Prostate gland (tissue), 2 donors: ENCODE measurements at places on chromosomes 4 and X. TPM values are rescaled to one million over a fixed set of nuclear protein-coding genes. Genes with fewer than 3 reads are reported as not detected.
A peak's percentile ranks its signal among the peaks of the same experiment; 100 is the strongest.

DNA sequence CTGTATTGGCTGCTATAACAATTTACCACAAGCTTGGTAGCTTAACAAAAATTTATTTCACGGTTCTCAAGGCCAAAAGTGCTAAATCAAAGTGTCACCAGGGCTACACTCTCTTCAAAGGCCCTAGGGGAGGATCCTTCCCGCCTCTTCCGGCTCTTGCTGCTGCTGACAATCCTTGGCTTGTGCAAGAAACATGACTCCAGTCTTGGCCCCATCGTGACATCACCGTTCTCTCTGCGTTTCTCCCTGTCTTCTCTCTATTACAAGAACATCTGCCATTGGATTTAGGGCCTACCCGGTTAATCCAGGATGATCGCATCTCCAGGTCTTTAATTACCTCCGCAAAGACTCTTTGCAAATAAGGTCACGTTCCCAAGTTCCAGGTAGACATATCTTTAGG is 10.4 kb upstream of the CLCN4 start:
- no peak for DNase-seq

Gene HNRNPD
- 48.7 TPM for total RNA-seq

DNA sequence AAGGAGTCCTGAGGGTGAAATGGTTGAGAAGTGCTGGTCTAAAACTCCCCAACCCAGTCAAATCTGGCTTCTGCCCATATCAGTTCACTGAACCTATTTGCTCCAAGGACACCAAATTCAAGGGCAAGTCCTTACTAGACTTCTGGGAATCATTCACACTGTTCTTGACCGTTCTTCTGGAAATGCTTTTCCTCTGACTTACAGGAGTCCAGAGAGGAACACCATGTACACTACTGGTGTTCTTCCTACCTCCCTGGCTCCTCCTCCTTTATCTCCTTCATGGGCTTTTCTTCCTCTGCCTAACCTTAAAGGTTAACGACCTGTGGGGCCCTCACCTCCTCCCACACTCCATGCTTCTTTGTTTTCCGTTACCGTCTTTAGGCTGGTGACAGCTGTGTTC is 281.3 kb downstream of the FRMPD4 start:
- no peak for DNase-seq

GRCh38 chr4:22077571-22077970 is 129.0 kb upstream of the KCNIP4 start:
- no peak for DNase-seq

DNA sequence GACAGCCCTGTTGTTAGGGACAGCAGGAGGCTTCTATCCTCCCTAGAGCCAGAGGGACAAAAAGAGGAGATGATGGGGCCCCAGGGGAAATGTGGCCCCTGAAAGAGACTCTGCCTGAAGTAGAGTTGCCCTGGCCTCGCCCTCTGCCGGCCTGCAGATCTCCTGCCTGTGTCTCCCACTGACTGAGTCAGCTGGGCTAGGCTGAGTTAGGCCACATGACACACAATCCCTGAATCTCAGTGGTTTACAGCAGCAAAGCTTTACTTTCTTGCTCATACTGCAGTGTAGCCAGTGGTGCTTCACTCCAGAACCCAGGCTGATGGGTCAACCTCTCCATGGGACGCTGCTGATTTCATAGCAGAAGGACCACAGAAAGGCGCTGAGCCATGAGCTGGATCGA is 23.5 kb downstream of the DRD5 start:
- no peak for DNase-seq

DNA sequence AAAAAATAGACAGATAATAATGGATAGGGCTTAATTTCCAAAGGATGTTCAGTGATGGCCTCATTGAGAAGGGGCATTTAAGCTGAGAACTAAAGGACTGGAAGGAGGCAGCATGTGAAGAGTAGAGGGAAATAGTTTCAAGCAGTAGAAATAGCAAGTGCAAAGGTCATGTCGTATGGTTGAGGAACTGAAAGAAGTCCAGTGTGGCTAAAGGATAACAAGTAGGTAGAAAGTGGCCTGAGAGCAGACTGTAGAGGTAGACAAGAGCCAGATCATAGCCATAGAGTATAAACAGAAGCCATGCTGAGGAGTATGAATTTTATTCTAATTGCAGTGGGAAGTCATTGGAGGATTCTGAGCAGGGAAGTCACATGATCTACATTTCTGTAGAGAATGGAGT is 72.3 kb downstream of the GRIA3 start:
- no peak for DNase-seq

GRCh38 chr4:52545099-52546069 is 113.7 kb downstream of the USP46 start:
- DNase-seq: peak; percentile 60
